ENCODE measurements at places on chromosomes 16 and 17. TPM values are rescaled to one million over a fixed set of nuclear protein-coding genes. Genes with fewer than 3 reads are reported as not detected.

MAF gene
- total RNA-seq = 375 TPM

DNAI2 gene
- total RNA-seq = 0.19 TPM

GAS7 gene
- total RNA-seq = 0.43 TPM

ZFHX3 gene
- 0.21 TPM for total RNA-seq

BTBD17 gene
- total RNA-seq = not detected

BCL6B gene
- total RNA-seq = 2.3 TPM

DVL2 gene
- total RNA-seq = 77.5 TPM

NTN3 gene
- total RNA-seq = not detected

CES5A gene
- not detected for total RNA-seq

IL21R gene
- 41.8 TPM for total RNA-seq

SCIMP gene
- total RNA-seq = not detected

CALCOCO2 gene
- 130 TPM for total RNA-seq

MT1G gene
- not detected for total RNA-seq

RTN4RL1 gene
- 0.09 TPM for total RNA-seq

GAS2L2 gene
- not detected for total RNA-seq

PRSS27 gene
- 2.9 TPM for total RNA-seq

LAT gene
- total RNA-seq = 216 TPM

KRT40 gene
- not detected for total RNA-seq

DPEP2 gene
- total RNA-seq = 7.3 TPM

CA4 gene
- total RNA-seq = not detected

C16orf96 gene
- not detected for total RNA-seq

CLDN9 gene
- total RNA-seq = not detected

SPN gene
- total RNA-seq = 173 TPM

KRT28 gene
- total RNA-seq = not detected

NME1 gene
- total RNA-seq = 107 TPM

SLX1B gene
- total RNA-seq = 110 TPM

DCXR gene
- 91.0 TPM for total RNA-seq

ZFP3 gene
- total RNA-seq = 1.4 TPM

PKMYT1 gene
- 97.7 TPM for total RNA-seq

P3H4 gene
- 0.64 TPM for total RNA-seq

RCVRN gene
- total RNA-seq = not detected

SSTR5 gene
- not detected for total RNA-seq

KRT23 gene
- total RNA-seq = not detected

PSMB3 gene
- total RNA-seq = 375 TPM

LRRC75A gene
- total RNA-seq = 0.90 TPM

TNFRSF13B gene
- not detected for total RNA-seq

CASKIN2 gene
- total RNA-seq = 2.9 TPM

LCAT gene
- total RNA-seq = 15.0 TPM

RNF222 gene
- 0.09 TPM for total RNA-seq

CA10 gene
- total RNA-seq = not detected

ADCY9 gene
- total RNA-seq = 9.4 TPM

CNGB1 gene
- not detected for total RNA-seq

CDIP1 gene
- 31.2 TPM for total RNA-seq

PLA2G10 gene
- not detected for total RNA-seq

ABI3 gene
- total RNA-seq = 23.5 TPM

RAMP2 gene
- total RNA-seq = not detected

ACE gene
- total RNA-seq = 0.61 TPM

MYH13 gene
- total RNA-seq = not detected

TLCD3B gene
- total RNA-seq = 1.9 TPM

TPSAB1 gene
- total RNA-seq = 0.32 TPM

NEURL4 gene
- total RNA-seq = 22.9 TPM

MYH3 gene
- total RNA-seq = 1.6 TPM

KRTAP4-9 gene
- not detected for total RNA-seq

NOG gene
- 0.13 TPM for total RNA-seq

C17orf107 gene
- 0.67 TPM for total RNA-seq

CTRB2 gene
- not detected for total RNA-seq

All from activated T-helper 17 cell treated with anti-CD3 and anti-CD28 coated beads, Interleukin-2, amount 50 U/mL, for 72 hours (primary cell).